ENCODE measurements at places on chromosomes 5 and 9.
A peak's percentile ranks its signal among the peaks of the same experiment; 100 is the strongest.

DNA sequence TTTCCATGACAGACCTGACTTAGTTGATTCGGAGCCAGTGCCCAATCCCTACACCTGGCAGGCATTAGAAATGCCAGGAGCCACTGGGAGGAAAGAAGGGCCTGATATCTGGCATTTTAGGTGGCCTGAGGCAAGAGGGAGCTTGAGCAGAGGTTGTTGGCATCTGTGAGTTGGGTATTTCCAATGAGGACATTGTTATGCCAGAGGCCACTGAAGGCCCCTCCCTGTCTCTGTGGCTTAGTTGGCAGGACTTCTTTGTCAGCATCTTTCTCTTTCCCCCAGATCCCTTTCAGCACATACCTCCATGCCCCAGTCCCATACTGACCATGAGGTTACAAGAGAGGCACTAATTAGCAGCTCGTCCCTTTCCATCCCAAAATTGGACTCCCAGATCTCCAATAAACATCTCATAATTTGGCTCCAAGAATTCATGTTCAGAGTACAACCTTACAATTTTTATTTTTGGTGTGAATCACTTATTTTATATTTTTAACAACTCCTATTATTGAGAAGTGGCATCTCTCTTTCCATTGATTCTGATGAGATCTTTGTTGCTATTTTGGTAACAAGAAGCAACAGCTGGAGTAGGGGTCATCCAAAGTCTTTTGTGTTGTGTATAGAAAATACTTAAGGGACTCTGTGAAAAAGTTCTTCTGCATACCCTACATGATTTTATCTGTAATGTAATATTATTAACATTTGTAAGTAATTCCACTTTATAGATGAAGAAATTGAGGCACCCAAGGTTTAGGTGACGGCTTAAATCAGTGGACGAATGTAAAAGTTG lies 68.6 kb upstream of the MAP3K1 start:
- DNase-seq: no peak

GRCh38 chr9:80040457-80040856 lies 468.7 kb downstream of the TLE4 start:
- DNase-seq: no peak

DNA sequence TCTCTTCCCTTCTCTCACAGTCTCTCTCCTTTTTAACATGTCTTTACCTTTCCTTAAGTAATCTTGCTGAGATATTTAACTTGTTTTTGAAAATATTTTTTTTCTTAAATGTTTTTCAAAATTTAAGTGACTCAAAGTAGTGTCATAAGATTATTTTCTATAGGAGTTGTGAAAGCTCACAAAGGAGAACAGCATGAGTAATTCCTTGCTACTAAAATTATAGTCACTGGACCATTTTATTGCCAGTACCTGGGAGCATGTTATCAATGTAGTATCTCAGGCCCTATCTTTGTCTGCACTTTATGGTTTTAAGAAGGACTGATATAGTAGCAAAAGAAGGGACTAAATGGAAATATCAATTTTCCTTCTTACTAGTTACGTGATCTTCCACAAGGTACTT lies 181.9 kb downstream of the TMEM232 start:
- DNase-seq: no peak

GRCh38 chr9:129550199-129550839 lies 70.6 kb downstream of the C9orf50 start:
- peak; percentile 74 for DNase-seq

DNA sequence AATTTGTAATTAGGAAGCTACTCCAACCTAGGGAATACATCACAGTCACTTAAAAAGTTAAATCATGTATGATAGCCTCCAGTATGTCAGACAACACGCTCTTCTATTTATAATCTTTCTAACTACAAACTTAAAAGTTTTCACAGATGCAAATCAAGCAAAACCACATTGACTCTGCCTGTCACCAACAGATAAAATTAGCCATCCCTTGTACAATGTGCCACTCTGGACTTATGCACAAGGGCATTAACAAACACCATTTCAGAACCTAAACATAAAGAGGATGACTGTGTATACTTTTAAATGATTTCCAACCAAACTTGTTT lies 14.7 kb downstream of the ERP44 start:
- no peak for DNase-seq

DNA sequence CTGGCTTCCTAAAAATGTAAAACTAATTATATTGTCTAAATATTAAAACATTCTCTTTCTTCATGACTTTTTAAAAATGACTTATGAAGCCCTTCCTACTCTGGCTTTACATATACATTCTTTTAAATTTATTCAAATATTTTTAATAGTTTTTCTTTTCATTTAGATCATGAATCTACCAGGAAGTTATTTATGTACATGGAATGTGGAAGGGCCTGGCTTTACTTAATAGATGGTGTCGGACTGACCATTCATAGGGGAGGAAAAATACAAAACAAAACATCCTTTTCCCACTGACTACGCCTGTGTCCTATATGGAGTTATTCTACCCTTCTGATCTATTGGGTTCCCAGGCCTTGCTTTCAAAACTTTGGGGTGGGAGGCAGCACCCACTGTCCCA lies 129.8 kb downstream of the MACROH2A1 start:
- DNase-seq: no peak

GRCh38 chr5:133618141-133618540 lies 5.8 kb upstream of the FSTL4 start:
- DNase-seq: no peak

DNA sequence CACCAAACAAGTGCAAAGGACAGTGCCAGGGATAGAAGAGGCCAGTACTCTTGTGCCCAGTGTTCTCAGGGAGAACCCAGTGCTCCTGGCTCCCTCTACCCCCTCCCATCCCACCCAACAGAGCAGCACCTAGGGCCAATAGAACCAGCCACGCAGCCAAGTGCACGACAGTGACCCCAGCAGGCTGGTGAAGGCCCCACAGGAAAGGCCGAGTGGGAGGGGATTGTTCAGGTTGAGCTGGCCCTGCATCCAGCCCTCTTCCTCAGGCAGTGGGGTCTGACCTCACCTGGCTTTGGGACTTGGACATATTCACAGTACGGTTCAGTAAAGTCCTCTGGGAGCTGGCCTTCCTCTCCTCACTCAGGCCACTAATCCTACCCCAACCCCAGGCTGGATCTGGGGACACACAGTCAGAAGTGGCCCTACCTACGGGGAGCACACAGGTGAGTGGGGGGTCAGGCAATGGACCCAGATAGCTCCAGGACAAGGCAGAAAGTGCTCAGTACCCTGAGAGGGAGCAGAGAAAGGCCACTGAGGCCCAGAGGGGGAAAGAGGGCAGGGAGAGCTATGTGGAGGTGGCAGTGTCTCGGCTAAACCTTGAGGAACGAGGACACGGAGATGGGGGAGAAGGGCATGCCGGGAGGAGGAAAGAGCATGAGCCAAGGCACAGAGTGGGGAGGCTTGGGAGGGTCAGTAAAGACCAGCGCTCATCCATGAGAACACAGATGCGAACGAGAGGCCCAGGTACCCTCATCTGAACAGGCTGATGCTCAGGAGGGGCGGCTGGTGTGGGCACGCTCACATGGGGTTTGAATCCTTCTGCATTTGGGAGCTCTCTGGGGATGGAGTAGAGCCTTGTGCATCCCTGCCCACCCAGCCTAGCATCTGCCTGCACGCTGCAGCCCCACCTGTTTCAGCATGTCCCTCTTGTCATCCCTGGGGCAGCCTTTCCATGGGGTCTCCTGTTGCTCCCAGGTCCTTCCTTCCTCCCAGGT lies 25.6 kb downstream of the POLR1E start:
- DNase-seq: peak; percentile 64

GRCh38 chr9:79682076-79682736 lies 110.4 kb downstream of the TLE4 start:
- DNase-seq: no peak

DNA sequence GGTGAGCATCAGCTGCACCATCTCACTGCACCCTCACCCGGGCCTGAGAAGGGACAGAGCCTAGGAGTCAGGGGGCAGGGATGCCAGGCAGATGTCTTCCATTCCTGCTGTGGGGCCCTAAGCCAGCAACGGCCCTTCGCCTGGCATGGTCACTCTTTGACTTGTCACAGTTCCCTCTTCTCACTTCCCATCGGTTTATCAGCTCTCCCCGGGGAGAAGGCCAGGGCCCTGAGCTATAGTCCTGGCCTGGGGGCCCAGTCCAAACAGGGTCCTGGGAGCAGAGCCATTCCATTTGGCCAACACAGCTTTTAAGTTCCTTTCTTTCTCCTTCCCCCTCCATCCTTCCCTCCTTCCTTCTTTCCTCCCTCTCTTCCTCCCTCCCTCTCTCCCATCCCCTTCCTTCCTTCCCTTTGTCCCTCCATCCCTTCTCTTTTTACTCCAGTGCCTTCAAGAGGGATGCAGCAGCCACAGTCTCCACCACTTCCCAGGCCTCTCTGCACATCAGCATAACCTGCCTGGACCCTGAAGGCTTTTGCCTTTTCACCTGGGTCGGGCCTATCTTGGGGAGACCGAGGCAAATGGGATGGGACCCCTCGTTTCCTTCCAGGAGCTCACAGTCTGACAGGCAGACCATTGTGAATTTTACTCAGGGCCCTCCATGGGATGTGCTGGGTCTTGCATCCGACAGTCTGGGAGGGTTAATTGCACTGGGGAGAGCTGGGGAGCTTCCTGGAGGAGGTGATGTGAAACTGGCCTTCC lies 4.2 kb downstream of the COL5A1 start:
- no peak for DNase-seq

GRCh38 chr9:6667633-6668280 lies 22.2 kb upstream of the GLDC start:
- peak; percentile 20 for DNase-seq

DNA sequence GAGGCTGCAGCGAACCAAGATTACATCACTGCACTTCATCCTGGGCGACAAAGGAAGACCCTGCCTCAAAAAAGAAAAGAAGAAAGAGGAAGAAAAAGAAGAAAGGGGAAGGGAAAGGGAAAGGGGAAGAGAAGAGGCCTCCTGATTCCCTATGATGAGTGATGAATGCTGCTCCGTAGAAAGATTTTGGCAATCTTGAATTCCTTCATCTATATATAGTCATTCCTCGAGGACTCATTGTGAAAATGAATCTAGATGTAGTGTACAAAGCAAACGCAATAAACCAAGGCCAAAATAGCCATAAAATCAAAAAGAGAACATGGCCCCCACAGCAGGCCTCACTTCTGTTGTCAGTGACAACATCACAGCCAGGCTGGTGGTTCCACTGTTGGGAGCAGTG lies 218.0 kb downstream of the DCP2 start:
- DNase-seq: no peak

DNA sequence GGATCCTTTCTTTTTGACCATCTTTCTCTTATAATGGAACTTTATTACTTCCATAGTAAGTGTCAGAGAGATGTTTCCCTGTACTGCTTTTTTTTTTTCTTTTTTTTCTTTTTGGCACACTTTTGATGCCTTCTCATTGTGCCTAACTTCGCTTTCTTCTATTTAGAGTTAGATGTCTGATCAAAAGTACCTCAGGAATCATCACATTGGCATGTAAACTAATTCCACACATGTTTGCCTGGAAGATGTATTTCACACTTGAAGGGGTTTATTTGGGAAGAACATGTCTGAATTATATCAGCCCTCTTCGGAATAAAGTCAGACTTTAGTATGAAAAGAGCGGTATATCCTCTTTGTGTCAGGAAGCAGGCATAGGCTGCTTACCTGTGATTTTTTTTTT lies 35.1 kb downstream of the SMARCA2 start:
- DNase-seq: no peak

- no peak for DNase-seq
These were observed 7.4 kb downstream of the REEP5 start for GRCh38 chr5:112914584-112914983.

DNA sequence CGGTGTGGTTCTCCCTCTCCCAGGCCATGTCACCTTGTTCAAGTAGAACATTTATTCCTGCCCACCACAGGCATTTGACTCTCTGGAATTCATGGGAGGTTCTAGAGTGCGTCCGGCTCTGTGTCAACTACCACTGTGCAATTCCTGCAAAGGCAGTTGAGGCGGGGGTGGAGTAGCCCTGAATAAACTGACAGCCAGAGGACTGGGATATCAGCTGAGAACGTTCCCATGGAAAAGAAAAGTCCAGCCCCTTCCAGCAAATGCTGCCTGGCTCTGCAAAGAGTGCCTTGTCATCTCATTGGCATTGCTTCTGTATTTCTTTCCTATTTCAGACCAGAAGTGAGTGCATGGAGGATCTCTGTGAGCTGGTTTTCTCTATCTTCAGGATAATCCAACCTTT lies 18.9 kb upstream of the MEGF9 start:
- no peak for DNase-seq

GRCh38 chr5:32565145-32565544 lies 20.2 kb upstream of the SUB1 start:
- no peak for DNase-seq

DNA sequence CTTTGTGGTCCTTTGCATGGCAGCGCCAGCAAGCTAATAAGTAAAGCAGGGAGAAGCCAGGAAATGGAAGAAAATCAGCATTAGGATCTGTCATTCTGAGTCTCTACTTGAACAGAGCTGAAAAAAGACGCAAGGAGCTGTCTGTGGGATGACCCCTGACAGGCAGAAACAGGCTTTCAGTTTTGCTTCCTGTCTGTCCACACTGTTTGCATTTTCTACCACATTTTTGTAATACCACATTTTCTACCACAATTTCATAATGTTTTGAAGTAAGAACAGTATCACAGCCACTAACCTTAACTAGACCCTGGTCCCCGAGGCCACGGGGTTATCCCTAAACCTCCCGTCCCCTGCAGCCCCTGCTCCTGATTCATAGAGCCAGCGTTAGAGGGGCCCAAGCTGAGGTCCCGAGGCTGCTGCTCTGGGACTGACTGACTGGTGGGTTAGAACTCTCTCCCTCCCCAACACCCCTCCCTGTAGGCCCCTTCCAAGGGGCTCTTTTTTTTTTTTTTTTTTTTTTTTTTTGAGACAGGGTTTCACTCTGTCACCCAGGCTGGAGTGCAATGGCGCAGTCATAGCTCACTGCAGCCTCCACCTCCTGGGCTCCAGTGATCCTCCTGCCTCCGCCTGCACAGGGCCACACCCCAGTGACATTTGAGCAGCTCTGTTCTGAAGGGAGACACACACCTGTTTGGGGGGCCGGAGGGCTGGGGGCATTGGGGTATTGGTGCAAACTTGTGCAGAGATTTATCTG lies 4.0 kb upstream of the CLIC3 start:
- no peak for DNase-seq

- no peak for DNase-seq
These were observed 33.1 kb upstream of the SETD9 start for GRCh38 chr5:56876327-56876726.

DNA sequence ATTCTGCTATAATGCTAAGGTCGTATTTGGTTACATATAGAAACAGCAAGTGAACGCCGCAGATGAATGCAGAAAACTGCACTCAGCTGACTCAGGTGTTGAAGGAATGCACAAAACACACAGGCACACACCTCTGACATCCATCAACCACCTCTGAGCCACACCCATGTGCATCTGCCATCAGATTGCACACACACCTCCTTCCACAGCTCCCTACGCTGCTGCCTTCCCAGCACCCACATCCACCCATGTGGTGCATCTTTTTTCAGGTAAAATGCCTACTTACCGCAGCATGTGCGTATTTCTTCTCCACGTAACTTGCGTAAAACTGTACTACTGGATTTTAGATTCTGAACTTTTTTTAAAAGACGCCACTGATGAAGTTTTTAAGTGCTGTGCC lies 7.1 kb downstream of the STK10 start:
- no peak for DNase-seq

GRCh38 chr5:78483809-78484521 lies 123.5 kb downstream of the SCAMP1 start:
- no peak for DNase-seq

- no peak for DNase-seq
These were observed 2.6 kb downstream of the UBTD2 start for GRCh38 chr5:172280929-172281328.
